Thoracic aorta (tissue), 2 donors: ENCODE measurements at places on chromosomes 12 and 14.
A peak's percentile ranks its signal among the peaks of the same experiment; 100 is the strongest.

GRCh38 chr14:97634751-97635150 lies 837.6 kb downstream of the VRK1 start:
- DNase-seq: no peak

DNA sequence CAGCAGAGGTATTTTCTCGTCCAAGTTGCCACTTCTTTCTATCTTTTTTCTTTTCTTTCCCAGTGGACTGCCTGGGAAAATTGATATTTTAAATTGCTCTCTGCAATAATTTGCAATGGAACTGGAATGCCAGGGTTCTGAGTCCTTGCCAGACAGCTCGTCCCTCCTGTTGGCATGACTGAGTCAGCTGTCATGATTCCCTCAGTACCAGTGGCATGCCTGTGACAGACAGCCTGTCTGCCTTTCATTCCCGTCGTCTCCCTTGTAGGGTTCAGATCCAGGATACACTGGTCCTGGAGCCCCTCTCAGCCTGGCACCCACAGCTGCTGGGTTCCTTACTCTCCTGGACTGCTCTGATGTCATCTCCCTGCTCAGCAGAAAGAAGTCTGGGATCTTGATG lies 84.8 kb downstream of the PTPN11 start:
- no peak for DNase-seq

DNA sequence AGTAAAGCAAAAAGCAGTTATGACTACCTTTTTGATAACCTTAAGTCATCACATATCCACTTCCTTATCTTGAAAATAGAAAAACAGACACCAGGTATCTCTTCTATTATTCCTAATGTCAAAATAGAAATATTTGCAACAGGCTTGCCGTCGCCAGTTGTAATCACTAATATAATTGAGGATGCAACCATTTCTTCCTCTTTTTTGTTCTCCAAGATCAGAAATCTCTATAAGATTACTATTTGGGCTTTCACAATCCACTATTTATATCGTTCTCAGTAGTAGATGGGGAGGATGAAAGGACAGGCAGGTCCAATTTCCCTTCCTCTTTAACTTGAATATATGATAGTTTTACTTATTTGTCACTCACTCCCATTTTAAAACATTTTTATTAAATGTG lies 130.2 kb upstream of the HMGA2 start:
- no peak for DNase-seq

- DNase-seq: no peak
Observed at GRCh38 chr14:85223667-85224066, 306.3 kb upstream of the FLRT2 start.

DNA sequence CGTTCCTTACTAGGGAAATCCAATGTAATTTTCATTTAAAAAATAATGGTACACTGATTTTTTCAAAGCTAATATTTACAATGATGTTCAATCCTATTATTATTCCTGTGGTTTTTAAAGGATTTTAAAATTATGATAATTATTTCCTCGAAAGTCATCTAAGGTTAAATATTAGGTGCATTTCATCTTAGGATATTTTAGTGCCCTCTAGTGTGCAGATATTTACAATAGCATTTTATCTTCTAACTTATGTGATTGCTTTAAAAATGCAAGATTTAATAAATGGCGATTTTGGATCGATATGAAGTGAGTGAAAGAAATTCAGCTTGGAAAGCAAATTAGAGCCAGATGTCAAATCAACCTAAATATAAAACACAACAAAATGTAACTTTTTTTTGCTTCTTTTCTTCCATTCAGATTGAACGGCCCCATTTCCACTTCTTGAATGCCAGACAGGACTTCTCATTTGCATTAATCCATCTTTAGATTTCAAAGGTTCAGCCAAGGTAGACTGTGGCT lies 293.5 kb downstream of the SLC6A15 start:
- no peak for DNase-seq

- DNase-seq: no peak
Observed at GRCh38 chr12:10466311-10466710, 13.1 kb upstream of the KLRC1 start.

DNA sequence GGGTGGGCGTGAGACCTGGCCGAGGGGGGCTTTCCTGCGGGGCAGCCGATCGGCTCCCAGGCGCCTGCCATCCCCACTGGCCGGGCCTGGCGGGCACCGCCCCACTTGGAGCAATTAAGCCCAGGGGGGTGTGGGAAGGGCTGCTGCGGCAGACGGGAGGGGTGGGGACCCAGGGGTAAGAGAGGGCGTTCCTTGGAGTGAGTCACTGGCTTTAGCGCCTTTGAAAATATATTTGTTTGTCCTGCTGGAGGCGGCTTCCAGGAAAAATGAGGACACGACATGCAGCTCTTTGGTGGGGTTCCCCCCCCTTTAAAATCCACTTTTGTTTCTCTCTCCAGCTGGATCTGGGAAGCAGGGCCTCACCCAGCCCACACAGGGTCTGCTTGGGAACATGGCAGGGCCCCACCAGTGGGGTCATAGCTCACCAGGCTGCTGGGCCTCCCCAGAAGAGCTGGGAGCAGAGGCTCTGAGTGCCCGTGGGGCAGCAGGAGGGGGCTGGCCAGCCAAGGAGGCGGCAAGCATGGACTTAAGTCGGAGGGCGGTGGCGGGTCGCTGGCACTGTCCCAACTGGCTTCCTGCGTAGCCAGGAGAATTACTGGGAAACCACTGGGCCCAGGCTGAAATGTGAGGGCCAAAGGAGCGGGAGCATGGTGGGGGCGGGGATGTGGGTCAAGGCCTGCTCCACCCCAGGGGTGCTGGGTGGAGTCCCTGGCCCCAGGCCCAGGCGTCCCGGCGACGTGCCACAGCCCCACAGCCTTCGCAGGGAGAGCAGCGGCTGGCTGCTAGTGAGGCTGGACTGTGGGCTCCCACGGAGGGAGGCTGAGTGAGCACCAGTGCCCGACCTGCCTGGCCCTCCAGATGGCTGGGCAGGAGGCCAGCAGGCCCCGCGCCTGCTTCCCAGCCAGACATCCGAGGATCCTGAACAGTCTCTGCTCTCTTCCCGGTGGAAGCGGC lies 128.0 kb downstream of the RFLNA start:
- peak; percentile 87 for DNase-seq

DNA sequence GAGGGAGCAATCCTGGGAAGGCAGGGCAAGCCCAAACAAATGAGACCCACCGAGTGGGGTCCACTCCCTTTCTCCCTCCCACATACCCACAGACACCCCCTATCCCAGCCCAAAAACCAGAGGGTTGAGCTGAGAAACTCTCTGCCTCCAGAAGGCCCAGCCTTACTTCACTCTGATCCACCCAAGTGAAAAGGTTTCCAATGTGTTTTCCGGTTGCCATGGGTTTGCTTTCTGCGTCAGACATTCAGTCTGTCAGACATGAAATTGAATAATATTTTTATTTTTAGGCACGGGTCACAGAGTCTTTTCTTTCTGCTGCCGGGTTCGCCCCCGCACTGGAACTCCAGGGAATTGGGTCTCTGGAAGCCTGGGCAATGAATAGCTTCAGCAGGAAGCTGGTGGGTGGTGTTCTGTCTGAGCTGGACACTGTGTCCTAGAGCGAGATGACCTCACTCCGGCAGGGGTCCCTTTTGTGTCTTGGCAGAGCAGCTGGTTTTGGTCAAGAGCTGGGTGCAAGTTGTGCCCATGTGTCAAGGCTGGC lies 69.8 kb upstream of the CLMN start:
- DNase-seq: peak; percentile 70

GRCh38 chr12:13843841-13844240 lies 137.6 kb downstream of the GRIN2B start:
- DNase-seq: no peak

- no peak for DNase-seq
Observed at GRCh38 chr14:99509871-99510555, 28.8 kb downstream of the CCNK start.

DNA sequence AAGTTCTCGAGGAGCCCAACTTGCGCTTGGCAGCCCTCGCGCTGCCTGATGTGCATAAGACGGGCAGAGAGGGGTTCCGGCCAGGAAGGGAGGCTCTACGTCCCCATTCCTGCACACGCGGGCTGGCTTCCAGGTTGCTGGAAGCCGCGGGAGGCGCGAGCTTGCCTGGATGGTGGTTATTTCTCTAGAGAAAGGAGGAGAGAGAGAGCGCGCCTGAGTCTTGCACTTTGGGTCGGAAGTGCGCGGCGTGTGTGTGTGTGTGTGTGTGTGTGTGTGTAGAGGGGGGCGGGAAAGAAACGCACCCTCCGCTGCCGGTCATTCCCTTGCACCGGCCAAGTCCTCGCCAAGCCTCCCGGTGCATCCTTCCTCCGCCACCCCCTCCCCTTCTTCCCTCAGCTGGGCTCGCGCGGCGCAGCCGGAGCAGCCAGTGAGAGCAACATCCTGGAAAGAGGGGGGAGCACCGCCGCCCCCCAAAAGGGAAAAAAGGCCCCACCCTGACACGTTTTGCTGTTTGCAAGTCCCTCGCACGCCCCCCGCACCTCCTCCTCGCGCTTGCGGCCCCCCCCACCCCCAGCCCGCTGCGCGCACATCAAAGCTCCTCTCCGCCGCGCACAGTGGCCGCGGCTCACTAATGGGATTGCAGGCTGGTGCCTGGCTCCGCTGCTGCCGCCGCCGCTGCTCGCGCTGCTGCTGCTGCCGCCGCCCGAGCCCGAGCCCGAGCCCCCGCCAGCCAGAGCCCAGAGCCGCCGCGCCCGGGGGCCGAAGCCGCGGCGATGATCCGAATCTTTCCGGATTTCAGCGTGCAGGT lies 4.4 kb upstream of the NPAS3 start:
- DNase-seq: no peak

- no peak for DNase-seq
Observed at GRCh38 chr12:51171884-51172514, 936 bp downstream of the TFCP2 start.

DNA sequence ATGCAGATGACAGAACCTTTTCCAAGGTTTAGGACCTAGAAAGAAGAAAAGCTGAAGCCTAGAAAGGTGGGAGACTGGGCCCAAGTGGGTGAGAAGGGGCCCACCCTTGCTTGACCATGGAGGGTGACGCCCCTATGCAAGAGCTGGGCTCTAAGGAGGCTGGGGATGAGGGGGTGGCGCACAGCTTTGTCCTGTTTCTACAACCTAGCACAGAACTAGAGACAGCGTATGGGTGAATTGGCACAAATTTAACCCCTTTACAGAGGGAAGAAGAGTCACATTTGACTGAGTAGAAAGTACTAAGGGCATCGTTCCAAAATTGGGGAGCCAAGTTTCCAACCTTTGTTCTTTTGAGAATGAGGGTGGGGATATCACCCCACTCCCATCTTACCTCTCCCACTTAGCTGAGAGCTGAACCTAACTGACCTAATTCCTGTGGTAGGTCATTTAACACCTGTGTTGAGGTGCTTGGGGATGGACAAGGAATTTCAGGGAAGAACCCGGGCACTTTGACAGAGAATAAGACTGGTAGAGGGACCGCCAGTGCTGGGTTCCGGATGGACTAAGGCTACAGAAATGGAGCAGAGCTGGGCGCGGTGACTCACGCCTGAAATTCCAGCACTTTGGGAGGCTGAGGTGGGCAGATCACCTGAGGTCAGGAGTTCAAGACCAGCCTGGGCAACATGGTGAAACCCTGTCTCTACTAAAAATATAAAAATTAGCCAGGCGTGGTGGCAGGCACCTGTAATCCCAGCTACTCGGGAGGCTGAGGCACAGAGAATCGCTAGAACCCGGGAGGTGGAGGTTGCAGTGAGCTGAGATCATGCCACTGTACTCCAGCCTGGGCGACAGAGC lies 5.2 kb downstream of the NFKBIA start:
- no peak for DNase-seq
